ENCODE measurements at places on chromosomes 11 and 22.

DNA sequence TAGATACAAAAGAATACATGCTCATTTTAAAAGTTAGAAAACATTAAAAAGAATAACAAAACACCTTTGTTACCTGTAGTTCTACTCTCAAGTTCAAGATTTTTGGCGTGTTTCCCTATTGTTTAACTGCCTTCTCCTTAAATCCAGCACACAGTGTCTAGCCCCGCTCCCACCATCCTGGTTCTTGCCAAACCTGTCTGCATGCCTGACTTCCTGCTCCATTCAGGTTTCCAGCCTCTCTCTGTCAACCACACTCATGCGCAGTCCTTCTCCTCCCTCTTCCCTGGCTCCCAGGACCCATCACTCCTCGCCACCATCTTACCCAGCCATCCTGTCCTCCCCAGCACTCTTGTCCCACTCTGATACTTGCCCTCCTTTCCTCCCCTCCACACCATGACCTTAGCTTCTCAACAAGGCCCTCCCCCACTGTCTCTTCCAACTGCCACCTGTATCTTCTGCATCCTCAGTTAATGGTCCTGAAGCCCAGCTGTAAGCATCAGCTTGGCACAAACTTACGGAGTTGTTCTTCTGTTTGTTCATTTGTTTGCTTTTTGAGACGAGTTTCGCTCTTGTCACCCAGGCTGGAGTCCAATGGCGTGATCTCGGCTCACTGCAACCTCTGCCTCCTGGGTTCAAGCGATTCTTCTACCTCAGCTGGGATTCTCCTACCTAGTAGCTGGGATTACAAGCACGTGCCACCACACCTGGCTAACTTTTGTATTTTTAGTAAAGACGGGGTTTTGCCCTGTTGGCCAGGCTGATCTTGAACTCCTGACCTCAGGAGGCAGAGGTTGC lies 7.5 kb upstream of the MYH9 start:
- DNase-seq = no peak

- no peak for DNase-seq
Measured at GRCh38 chr11:35484435-35484834, 41.0 kb downstream of the PAMR1 start.

DNA sequence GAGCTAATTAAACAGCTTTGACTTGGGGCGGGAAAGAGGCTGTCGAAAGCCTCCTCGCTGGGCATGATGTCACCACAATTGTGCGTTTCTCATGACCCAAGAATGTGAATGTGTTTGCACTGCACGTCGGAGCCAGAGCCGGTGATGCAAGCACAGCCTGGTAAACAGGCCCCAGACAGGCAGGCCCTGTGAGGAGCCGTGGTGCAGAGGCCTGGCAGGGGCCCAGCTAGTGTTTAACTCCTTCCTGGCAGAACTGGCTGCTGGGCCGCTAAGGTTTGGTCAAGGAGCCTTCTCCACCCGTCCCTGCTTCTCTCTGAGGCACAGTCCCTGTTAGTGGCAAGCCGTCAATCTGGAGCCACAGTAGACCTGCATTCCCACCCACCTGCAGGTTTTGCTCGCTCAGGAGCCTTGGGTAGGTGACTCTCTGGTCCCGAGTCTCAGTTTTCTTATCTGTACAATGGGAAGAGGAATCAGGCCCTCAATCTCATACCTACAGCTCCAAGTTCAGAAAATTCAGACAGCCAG lies 25.4 kb upstream of the SMTN start:
- peak; percentile 92 for DNase-seq

GRCh38 chr22:23534851-23535717 lies 45.0 kb downstream of the IGLL1 start:
- DNase-seq = peak; percentile 63

DNA sequence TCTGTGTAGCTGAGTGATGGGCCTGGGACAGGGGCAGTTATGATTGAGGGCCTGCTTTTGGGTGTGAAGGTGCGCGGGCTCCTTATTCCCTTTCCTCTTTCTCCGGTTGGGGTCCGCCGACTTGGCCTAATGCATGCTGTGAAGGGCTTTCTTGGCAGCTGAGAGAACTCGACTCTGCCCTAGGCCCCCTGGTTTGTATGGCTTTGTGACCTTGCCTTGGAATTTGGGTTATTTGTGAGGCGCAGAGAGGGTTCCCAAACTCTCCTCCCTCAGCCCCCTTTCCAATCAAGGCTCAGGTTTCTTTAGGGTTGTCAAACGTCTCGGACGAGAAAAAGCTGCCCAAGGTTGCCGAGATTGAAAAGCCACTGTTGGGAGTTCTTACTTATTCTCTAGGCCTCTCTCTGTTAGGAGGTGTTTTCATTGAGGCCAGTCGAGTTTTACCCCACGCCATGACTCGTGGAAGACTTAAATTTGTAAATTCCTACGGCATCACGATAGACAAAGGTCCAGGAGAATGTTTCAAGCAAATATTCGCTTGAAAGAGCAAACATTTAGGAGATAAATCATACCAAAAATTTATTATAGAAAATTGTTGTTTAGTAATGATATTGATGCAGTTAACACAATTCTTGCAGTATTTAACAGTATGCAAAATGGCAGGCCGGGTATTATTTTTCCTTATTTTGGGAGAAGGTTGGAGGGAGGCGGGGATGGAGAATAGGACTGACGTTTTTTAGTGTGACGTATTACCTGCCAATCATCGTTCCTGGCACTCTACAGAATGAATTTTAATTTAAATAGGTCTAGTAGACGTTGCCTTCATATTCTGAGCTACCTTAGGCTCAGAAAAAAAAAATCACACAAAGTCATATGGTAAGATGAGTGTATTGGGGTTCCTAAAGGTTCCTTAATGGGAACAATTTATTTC lies 689 bp downstream of the PDHX start:
- no peak for DNase-seq

DNA sequence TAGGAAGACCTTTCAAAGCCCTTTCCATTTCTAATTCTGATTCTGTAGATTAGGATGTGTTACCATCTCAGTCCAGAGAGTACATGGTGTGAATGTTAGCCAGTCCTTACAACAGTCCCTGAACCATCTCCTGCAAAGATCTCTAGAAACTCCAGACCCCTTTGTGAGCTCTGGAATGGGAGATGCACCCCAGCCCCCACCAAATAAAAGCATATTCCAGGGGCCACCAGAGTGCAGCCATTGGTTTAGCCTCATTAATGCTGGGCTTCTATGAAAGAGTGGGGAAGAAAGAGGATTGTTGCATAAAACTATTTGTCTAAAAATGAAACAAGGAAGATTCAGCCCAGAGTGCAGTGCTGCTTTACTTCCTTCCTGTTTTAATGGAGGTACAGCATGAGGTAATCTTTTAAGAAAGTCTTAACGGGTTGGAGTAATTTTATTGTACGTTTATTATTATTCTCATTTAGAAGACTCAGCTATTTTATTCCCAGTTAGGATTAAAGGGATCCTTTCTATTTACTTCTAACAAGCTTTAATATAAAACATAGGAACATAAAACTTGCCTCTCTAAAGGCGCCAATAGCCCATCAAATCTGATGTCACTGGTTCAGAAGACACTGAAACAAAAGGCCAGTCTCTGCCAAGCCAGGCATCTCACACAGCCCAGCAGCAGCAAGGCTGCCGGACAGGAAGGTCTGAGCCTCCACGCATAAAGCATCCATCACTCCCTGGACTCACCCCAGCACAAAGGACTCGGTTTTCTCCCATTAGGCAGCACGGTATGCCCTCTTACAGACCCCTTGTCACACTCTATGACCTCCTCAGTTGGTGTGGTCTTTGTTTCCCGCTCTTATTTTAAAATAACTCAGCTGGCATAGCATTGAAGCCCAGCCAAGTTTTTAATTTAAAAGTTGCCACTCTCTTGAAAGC lies 203.9 kb upstream of the BLID start:
- no peak for DNase-seq

GRCh38 chr11:112634551-112634950 lies 326.7 kb upstream of the NCAM1 start:
- DNase-seq = no peak

- DNase-seq = no peak
Measured at GRCh38 chr22:44906999-44907644, 102.7 kb downstream of the PHF21B start.

All from tibial artery (tissue), 4 donors.